Activated CD8-positive, alpha-beta memory T cell treated with anti-CD3 and anti-CD28 coated beads for 4 hours (primary cell): ENCODE measurements at places on chromosomes 11 and 22.

DNA sequence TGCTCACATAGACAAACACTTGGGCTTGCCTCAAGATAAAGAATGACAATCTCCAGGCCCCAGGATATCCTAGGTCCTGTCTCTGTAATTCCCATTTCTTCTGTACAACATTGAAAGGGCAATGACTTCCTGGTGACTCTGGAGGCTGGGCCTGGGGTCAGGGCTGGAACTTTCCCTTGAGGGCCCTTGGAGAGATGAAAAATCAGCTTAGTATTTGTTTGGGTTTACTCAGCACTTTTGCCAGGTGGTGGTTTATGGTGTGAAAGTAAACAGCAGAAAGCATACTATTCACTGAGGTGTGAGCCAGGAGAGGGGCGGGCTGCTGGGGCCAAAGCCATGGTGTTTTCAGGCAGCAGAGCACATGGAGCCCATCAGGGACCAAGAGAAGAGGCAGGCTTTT, 214.7 kb upstream of the NARS2 start:
- no peak for DNase-seq

- no peak for DNase-seq
Observed at GRCh38 chr11:76267556-76267955, 61.3 kb upstream of the WNT11 start.

- no peak for DNase-seq
Observed at GRCh38 chr22:20392983-20393704, 807 bp upstream of the ZNF74 start.

DNA sequence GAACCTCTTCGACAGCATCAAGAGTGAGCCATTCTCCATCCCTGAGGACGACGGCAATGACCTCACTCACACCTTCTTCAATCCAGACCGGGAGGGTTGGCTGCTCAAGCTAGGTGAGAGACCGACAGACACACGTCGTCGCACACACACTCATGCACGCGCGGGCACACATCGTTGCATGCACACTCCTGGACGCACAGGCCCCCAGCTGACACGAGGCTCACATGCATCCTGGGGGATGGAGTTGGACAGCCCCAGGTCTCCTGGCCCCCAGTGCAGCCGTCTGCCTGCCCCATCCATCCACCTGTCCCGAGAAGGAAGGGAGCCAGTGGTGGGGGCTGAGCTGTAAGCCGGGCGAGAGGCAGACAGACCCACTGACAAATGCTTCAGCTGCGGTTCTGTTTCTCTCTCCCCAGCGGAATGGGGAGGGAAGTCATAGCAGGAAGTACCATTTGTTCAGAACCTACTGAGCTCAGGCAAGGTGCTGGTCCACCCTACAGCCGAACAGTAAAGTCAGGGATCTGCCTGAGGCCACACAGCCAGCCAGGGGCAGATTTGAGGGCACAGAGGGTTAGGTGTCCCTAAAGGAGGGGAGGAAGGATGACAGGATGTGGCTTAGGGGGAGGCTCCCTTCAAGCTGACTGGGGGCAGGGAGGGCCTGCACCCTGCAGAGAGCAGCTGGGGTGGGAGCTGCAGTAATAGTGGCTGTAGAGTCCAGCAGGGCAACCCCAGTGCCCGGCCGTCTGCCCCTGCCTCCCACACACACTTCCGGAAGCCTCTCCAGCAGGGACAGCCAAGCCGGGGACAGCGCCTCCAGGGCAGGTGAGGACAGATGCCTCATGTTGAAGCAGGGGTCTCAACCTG, 27.1 kb downstream of the CYTH4 start:
- no peak for DNase-seq

GRCh38 chr11:12189543-12190235, 79.3 kb downstream of the MICAL2 start:
- DNase-seq = no peak

DNA sequence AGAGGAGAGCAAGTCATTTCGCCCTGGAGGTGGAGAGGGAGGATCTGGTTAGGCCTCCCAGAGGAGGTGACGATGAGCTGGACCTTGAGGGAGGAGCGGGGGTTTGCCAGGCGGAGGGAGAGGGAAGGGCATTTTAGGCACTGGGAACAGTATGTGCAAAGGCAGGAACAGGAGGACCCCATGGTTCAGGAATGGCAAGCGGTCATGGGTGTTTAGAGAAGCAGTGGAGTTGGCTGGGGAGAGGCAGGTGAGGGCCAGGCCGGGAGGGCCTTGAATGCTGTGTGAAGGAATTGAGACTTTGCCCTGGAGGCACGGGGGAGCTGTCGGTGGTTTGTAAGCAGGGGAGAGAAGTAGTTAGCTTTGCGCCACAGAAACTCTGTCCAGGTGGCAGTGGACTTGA, 10.3 kb downstream of the PRDM11 start:
- no peak for DNase-seq

GRCh38 chr11:92322225-92322624, 97.6 kb downstream of the FAT3 start:
- no peak for DNase-seq

DNA sequence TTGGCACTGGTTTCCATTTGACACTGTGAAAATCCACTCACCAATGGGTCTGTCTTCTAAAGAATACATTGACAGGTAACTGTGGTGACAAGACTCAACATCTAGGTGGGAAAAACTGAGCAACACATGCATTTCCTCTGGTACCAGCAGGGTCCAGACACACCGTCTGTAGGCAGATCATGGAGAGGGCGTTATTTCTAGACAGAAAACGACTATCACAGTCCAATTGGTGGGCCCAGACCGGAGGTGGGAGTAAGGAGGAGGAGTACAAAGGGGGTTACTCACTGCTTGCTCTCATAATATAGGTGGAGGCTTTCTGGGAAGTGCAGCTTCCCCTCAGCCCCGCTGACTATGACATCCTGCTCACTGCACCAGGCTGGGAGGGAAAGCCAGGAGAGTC, 9.9 kb downstream of the OVCH2 start:
- no peak for DNase-seq

DNA sequence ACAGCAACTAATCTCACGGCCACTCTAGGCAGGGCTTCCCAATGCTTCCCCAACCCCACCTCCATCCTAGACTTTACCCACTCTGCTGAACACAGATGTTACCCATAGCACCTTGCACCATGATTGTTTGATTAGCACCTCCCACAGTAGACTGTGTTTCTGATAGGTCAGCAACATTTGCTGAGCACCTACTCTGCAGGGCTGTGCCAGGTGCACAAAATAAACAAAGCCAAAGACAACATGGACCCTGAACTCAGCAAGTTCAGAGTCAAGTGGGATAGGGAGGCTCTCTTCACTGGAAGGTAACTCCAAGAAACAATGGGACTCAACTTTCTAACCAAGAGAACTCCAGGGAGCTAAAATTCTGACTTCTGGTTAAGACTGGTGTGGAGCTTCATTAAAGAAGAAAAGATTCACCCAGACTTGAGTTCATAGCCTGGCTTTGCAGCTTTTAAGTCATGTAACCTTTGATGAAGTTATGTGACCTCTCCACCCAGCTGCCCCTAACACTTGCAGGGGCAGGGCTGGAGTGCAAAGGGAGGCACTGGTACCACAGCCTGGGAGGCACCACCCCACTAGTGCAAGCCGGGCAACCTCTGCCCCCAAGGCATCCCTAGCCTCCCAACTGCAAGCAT, 6.7 kb upstream of the RTN4RL2 start:
- no peak for DNase-seq

DNA sequence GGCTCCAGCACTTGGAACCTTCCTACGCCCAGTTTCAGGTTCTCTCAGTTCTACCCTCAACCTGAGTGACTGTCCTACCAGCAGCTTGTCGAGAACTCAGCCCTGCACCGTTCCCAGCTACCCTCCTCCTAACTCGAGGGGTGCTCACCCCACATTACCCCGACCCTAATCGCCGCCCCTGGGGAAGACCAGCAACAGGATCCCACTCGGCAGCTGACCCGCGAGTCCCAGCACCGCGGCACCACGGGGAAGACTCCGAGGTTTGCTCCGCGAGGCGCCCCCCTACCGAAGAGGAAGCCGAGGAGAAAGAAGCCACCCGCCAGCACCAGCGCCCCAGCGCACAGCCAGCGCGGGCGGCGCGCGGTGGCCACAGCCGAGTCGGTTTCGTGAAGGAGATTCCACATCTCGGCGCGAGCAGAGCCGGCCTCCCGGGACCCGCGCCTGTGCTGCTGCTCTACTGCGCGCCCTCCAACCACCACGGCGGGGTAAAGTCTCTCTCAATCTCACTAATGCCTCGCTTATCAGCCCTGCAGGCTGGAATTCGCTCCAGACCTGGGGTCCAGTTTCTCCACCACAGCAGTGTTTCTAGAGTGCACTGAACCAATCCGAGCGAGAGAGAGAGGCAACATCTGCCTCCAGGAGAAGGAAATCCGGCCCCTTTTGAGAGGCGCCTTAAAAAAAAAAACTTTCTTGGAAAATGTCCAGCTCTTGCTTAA, at the start of gene FOLH1:
Gene FOLH1 (minus strand): TSS at position 597 of the 716 bp plus-strand sequence. CDS start 193 bp downstream, at position 404.
- DNase-seq = no peak

DNA sequence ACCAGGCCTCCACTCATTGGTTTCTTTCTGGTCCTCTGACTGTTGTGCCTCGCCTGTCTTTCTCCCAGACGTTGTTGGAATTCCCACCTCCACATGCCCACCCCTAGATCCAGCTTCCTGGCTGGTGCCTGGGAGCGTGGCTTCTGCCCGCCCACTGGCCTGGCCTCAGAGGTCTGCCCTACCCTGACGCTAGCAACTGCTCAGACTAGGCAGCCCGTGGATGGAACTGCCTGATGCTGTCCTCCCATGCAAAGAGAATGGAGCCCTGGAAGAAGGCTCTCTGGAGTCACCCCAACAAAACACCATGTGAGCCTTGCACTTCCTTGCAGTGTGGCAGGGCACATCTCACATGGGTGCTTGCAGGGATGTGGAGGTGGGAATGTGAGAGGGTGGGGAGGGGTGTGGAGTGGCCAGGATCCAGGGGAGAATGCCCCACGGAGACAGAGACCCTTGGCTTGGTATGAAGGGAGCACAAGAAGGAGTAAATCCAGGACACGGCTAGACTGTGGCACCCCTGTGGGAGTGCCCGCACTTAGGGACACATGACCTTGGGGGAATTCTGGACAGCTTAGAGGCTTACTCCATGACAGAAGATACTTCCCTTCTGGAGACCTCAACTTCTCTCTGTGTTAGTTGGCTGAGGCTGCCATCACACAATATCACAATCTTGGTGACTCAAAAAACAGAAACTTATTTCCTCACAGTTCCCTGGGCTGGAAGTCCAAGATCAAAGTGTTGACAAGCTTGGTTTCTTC, 22.5 kb upstream of the ADA2 start:
- DNase-seq = no peak

DNA sequence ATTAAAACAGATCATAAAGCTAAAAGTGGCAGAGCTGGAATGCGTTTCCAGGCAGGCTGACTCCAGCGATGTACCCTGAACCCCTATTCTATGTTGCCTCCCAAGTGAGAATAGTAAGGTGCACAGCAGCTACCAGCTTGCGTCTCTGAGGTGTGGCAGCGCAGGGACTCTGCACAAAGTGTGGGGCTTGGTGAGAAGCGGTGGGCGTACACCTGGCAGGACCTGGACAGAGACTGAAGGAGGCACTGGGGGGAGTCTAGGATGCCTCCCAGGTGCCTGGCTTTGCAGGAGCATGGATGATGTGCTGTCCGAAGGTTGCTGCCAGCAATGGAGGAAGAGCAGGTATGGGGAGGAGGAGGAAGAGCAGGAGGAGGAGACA, 42.9 kb downstream of the AMPD3 start:
- DNase-seq = no peak

GRCh38 chr11:68661697-68662603, 22.4 kb upstream of the GAL start:
- DNase-seq = no peak

DNA sequence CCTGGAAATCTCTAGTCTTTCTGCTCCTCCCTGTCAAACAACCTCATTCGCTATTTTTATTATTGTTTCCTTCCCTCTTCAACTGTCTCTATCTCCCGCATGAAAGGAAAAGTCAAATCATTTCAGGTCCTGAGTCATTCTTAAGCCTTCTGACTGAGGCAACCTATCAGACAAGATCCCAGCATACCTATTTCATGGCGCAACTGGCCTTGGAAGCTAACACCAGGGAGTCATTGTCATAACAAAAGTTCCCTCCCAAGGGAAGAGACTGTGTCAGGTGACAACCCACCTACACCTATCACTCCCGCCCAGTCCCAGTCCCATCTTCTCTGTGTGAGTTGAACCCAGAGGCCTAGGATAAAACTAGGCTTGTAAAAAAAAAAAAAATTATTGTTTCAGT, 10.2 kb upstream of the ARHGAP42 start:
- DNase-seq = no peak

DNA sequence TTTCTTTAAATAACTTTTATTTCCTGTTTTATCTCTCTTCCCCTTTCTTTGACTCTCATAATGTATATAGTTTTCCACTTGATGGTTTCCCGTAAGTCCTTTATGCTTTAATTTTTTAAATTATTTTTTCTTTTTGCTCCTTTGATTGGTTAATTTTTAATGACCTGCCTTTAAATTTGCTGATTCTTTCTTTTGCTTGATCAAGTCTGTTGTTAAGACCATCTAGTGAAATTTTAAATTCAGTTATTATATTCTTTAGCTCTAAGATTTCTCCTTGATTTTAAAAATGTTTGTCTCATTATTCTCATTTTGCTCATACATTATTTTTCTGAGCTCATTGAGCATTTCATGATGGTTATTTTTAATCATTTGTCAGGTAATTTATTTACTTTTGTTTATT, 718.6 kb downstream of the METTL15 start:
- DNase-seq = no peak

GRCh38 chr11:13334034-13334786, 56.6 kb downstream of the BMAL1 start:
- DNase-seq = no peak

- DNase-seq = no peak
Observed at GRCh38 chr11:115081972-115082371, 403.6 kb downstream of the NXPE2 start.

DNA sequence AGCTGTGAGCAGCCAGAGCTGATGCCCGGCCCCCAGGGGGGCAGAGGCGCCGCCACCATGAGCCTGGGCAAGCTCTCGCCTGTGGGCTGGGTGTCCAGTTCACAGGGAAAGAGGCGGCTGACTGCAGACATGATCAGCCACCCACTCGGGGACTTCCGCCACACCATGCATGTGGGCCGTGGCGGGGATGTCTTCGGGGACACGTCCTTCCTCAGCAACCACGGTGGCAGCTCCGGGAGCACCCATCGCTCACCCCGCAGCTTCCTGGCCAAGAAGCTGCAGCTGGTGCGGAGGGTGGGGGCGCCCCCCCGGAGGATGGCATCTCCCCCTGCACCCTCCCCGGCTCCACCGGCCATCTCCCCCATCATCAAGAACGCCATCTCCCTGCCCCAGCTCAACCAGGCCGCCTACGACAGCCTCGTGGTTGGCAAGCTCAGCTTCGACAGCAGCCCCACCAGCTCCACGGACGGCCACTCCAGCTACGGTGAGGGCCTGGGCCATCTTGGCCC, 6.1 kb downstream of the CDC42EP1 start:
- DNase-seq = peak; percentile 18

DNA sequence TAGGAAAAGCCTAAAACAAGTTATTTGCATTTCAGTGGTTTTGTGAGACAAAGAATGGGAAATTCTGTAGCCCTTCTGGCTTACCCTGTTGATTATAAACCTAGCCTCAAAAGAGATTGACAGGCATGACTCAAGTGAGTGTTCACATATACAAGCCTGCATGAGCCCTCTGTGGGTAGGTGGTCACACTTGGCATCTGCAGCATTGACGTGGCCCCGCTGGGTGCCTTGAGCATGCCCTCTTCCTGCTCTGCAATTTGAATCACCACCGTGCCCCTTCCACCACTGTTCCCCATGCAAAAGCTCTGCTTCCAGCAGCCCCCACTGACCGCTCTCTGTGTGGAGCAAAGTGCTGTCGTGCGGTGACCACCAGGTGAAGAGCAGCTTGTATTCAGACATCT, 21.0 kb upstream of the ADSL start:
- DNase-seq = peak; percentile 66
